ENCODE measurements at places on chromosomes 12 and 14.

GRCh38 chr12:93921521-93921920 is 226.9 kb upstream of the PLXNC1 start:
- no peaks in the 10 kb centered on the region for H3K4me1 ChIP-seq
- no peak overlapping the region for H3K27ac ChIP-seq
- no peaks in the 10 kb centered on the region for H3K27me3 ChIP-seq
- no peaks in the 10 kb centered on the region for H3K36me3 ChIP-seq

- H3K4me1 ChIP-seq = peaks cover 4% of the 10 kb centered on the region
- H3K4me3 ChIP-seq = peak overlapping the region; percentile 21
- H3K27ac ChIP-seq = no peak overlapping the region
- no peaks in the 10 kb centered on the region for H3K36me3 ChIP-seq
- DNase-seq = peak; percentile 84
These were observed 28.0 kb upstream of the ADIPOR2 start for GRCh38 chr12:1662761-1663439.

DNA sequence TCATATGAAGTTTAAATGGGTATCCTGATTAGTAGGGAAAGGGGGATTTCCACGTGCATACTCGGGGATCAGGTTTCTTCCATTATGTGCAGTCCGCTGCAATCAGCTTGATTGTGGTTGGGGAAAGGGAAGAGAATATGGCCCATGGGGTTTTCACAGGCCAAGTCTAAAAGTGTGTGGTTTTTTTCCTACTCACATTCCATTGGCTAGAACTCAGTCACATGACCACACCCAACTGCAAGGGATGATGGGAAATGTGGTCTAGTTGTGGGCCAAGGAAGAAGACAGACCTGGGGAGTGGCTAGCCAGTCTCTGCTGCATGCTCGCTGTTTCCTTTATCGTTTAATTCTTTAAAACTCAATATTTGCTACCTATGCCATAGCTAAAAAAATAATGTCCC is 105.1 kb downstream of the PRIMA1 start:
- no peak overlapping the region for H3K27ac ChIP-seq
- no peak overlapping the region for H3K4me3 ChIP-seq
- H3K27me3 ChIP-seq = no peaks in the 10 kb centered on the region
- H3K4me1 ChIP-seq = no peaks in the 10 kb centered on the region
- no peak for DNase-seq

DNA sequence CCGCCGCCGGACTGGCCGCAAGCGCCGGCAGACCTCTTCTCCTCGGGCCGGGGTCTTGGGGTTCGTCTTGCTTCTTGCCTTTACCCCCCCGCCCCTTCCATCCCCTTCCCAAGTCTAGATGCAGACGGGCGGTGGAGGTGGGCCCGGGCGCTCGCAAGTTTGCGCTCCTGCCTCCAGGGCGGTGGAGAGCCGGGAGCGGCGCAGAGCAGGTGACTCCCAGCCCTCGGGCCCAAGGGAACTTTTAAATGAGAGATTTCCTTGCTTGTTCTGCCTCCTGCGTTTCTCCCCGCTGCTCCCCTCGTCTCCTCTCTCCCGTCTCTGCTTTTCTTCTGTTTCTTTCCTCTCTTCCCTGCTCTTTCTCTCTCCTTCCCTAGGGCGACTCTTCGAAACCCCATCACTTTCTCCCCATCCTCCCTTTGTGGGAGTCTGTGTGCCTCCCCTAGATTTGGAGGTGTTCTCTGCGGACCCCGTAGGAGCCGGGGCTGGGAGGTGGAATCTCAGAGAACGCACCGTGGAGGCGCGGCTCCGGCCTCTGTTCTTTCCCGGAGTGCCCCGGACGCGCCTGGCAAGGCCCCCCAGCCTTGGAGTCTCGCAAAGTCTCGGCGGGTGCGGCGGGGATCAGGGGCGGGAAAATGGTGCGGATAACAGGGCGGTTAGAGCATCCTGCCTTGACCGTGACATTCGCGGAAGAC is 114.7 kb upstream of the MYL2 start:
- H3K27me3 ChIP-seq = peaks cover 38% of the 10 kb centered on the region
- no peaks in the 10 kb centered on the region for H3K36me3 ChIP-seq
- no peak overlapping the region for H3K27ac ChIP-seq
- no peak for DNase-seq
- H3K4me1 ChIP-seq = peaks cover 4% of the 10 kb centered on the region

GRCh38 chr12:92105110-92105509 is 40.5 kb downstream of the BTG1 start:
- H3K27ac ChIP-seq = no peak overlapping the region
- no peak overlapping the region for H3K4me3 ChIP-seq
- no peaks in the 10 kb centered on the region for H3K27me3 ChIP-seq
- DNase-seq = no peak

DNA sequence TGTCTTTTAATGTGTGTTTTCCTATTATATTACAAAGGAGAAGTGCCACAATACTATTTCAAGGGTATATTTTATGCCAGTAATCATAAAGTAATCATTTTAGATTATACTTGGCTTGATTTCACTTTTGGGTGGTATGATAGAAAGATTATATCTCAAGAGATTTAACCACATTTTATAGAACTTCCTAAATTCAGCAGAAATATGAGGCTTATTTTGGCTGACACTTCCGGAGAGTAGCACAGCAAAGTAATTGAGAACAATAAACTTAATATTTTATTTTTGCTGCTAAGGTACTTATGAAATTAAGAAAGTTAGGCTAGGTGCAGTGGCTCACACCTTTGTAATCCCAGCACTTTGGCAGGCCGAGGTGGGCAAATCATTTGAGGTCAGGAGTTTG is 319.1 kb downstream of the NPAS3 start:
- H3K36me3 ChIP-seq = no peaks in the 10 kb centered on the region
- H3K27me3 ChIP-seq = no peaks in the 10 kb centered on the region
- no peaks in the 10 kb centered on the region for H3K4me1 ChIP-seq
- H3K4me3 ChIP-seq = no peak overlapping the region
- no peak for DNase-seq

- peak overlapping the region; percentile 95 for H3K27ac ChIP-seq
- DNase-seq = no peak
- H3K27me3 ChIP-seq = no peaks in the 10 kb centered on the region
- peaks cover 23% of the 10 kb centered on the region for H3K36me3 ChIP-seq
- H3K4me1 ChIP-seq = peaks cover 55% of the 10 kb centered on the region
- H3K4me3 ChIP-seq = no peak overlapping the region
These were observed 24.5 kb downstream of the JDP2 start for GRCh38 chr14:75452324-75452723.

DNA sequence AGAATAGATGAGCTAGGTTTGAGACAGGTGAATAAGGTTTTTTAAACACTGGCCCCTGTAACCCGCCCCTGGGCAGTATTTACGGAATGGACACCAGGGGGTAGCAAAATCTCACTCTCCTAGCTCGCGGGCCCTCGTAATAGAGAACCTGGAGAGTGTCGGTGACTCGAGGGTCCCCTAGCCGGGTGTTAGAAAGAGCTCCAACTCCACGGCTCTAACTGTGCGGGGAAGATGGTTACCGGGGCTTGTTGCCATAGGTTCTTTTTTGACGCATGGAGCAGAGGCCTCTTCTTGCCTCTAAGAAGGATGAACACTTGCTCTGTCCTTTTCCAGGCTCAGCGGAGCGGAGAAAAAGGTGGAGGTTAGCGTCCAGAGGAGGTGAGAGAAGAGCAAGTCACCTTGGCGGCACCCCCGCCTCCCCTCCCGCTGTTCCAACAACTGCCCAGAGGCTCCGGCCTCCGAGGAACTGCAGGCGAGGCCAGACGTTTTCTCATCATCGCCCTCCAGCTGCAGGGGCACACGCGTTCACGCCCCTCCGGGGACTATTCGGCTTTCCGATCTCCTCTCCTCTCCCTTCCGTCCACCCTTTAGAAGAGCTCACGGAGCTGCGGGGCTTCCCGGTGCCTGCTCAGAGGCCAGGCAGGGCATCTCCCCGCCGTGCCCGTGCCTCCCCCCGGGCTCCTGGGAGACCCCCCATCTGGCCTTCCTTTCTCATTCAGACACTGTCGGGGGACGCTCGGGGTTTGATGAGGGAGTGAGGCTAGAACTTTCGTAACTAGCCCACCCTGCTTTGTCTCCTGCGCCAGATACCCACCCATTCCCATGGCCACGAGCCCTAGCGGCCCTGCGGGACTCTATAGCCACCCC is 1.4 kb upstream of the ARHGEF40 start:
- DNase-seq = peak; percentile 72
- H3K4me1 ChIP-seq = peaks cover 18% of the 10 kb centered on the region
- no peak overlapping the region for H3K4me3 ChIP-seq

DNA sequence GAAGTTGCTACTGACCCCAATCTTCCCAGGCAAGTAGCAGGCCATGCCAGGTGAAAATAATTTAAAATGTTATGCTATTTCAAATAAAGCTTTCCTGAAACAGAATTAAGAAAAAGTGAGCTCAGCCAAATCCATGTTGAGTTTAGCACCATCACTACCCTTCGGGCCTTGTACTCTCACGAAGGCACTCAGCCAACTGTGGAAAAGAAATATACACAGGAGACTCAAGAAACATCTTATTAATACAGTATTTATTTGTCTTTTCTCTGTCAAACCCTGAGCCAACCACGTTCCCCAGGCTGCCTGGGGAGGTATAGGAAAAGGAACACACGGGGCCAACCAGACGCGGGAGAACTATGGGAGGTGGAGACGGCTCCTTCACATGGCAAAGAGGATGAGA is 10.9 kb downstream of the ATP5MC2 start:
- H3K27me3 ChIP-seq = no peaks in the 10 kb centered on the region
- DNase-seq = no peak
- no peaks in the 10 kb centered on the region for H3K4me1 ChIP-seq
- H3K36me3 ChIP-seq = peaks cover 35% of the 10 kb centered on the region

GRCh38 chr12:41436076-41436475 is 248.0 kb downstream of the PDZRN4 start:
- H3K4me1 ChIP-seq = no peaks in the 10 kb centered on the region
- no peaks in the 10 kb centered on the region for H3K27me3 ChIP-seq
- H3K27ac ChIP-seq = no peak overlapping the region
- DNase-seq = no peak
- no peak overlapping the region for H3K4me3 ChIP-seq
- H3K36me3 ChIP-seq = no peaks in the 10 kb centered on the region

- no peaks in the 10 kb centered on the region for H3K4me1 ChIP-seq
- DNase-seq = no peak
- H3K27me3 ChIP-seq = no peaks in the 10 kb centered on the region
- H3K4me3 ChIP-seq = no peak overlapping the region
- no peak overlapping the region for H3K27ac ChIP-seq
- no peaks in the 10 kb centered on the region for H3K36me3 ChIP-seq
These were observed 130.3 kb upstream of the RBM19 start for GRCh38 chr12:114096461-114096860.

DNA sequence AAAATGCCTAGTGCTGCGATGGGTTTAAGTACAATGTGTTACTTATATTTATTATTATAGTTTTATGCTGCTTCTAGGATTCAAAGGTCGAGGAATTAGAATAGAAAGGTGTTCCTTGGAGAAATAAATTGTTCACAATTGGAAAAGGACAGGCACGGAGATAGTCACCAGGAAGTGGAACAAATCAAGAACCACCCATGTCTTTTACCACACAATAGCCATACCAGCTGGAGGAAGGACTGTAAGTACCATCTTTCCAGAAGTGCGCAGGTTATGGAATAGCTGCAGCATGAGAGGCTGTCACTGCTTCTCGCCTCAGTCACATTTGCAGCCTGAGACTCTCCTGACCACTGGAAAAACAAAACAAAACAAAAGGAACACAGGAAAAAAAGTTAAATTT is 40.5 kb upstream of the MANSC4 start:
- peaks cover 2% of the 10 kb centered on the region for H3K4me1 ChIP-seq
- no peak overlapping the region for H3K27ac ChIP-seq
- H3K36me3 ChIP-seq = no peaks in the 10 kb centered on the region

DNA sequence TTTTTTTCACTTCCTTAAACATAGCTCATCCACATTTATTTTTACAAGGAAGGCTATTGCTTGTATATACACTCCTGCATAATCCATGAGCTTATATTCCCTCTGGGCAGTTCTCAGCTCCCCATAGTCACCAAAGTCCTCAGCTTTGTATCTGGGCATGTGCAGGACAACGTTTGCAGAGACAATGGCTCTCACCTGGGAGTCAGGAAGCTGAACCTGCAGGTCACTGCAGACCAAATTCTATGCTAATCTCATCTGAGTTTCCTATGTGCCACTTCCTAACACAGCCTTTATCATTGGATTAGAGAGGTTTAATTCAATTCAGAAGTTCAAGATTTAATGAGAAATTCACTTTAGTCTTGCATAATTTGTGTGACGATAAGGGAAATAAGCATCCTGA is 131.5 kb downstream of the KCNK10 start:
- no peaks in the 10 kb centered on the region for H3K27me3 ChIP-seq
- peaks cover 2% of the 10 kb centered on the region for H3K4me1 ChIP-seq
- no peak for DNase-seq
- no peaks in the 10 kb centered on the region for H3K36me3 ChIP-seq
- no peak overlapping the region for H3K27ac ChIP-seq

GRCh38 chr12:11765421-11765816 is 115.9 kb downstream of the ETV6 start:
- no peaks in the 10 kb centered on the region for H3K27me3 ChIP-seq
- H3K36me3 ChIP-seq = no peaks in the 10 kb centered on the region
- DNase-seq = no peak
- no peak overlapping the region for H3K4me3 ChIP-seq
- peaks cover 9% of the 10 kb centered on the region for H3K4me1 ChIP-seq
- H3K27ac ChIP-seq = no peak overlapping the region

GRCh38 chr14:75370416-75371205 is 57.2 kb upstream of the JDP2 start:
- no peak overlapping the region for H3K4me3 ChIP-seq
- no peaks in the 10 kb centered on the region for H3K27me3 ChIP-seq
- peaks cover 2% of the 10 kb centered on the region for H3K4me1 ChIP-seq
- no peak for DNase-seq
- H3K27ac ChIP-seq = no peak overlapping the region
- no peaks in the 10 kb centered on the region for H3K36me3 ChIP-seq

GRCh38 chr12:65672441-65672840 is 151.8 kb upstream of the HMGA2 start:
- no peaks in the 10 kb centered on the region for H3K36me3 ChIP-seq
- no peaks in the 10 kb centered on the region for H3K4me1 ChIP-seq
- DNase-seq = no peak
- H3K27me3 ChIP-seq = no peaks in the 10 kb centered on the region
- no peak overlapping the region for H3K4me3 ChIP-seq

DNA sequence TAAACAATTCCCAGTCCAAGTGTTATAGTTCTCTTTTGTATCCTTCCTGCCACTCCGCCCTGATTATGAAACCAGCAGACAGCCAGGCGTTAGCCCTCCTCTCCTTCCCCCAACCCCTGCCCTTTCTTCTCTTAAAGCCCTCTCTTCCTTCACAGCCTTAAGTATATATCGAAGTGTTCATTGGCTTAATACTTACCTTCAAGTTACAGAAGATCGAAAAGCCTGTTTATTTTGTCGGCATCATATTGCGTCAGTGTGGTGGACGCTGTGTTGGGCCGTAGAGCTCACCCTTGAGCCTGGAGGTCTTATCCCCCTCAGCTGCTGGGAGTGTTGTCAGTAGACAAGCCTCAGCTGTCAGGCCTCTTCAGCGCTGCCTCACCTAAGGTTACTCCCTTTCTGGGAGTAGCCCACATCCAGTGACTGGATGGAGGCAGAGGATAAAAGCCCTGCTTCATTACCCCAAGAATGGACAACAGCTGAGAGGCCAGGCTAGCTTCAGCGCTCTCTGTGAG is 36.2 kb downstream of the CMAS start:
- DNase-seq = no peak
- H3K27me3 ChIP-seq = no peaks in the 10 kb centered on the region
- no peak overlapping the region for H3K4me3 ChIP-seq
- H3K36me3 ChIP-seq = no peaks in the 10 kb centered on the region
- no peaks in the 10 kb centered on the region for H3K4me1 ChIP-seq

GRCh38 chr12:88925454-88925853 is 345.2 kb upstream of the KITLG start:
- no peak for DNase-seq
- no peak overlapping the region for H3K27ac ChIP-seq

Data from trophoblast cell (in vitro differentiated cells and primary cell).